ENCODE measurements at places on chromosomes 7 and 10.

DNA sequence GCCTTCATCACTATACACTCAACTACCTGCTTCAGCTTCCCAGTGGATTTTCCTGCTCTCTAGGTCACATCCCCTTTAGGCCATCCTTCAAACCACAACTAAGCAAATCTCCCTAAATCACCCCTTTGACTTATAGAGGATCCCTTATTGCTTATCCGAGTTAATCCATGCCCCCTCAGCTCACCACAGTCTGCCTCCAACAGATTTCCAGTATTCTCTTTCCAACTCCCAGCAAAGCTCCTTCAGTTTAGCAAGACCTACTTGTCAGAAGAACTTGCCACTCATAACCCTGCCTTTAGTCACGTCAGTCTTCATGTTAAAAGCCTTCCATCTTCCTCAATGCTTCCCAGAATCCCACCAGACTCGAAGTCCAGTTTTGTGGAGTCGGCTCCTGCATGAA is 38.6 kb downstream of the RAPGEF5 start:
- DNase-seq = no peak

DNA sequence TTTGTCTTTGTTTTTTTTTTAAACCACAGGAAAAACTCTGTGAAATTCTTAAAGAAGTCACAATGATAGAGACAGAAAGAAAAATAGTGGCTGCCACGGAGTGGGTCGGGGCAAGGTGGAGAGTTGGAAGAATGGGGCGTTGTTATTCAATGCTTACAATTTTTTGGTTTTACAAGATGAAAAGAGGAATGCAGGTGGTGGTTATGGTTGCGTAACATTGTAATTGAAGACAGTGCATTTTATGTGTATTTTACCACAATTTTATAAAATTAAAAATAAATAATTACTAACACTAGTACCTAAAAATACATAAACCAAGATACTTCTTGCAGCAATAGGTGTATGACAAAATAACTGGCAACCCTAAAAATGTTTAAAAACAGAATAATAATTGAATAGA is 76.9 kb upstream of the VOPP1 start:
- no peak for DNase-seq

DNA sequence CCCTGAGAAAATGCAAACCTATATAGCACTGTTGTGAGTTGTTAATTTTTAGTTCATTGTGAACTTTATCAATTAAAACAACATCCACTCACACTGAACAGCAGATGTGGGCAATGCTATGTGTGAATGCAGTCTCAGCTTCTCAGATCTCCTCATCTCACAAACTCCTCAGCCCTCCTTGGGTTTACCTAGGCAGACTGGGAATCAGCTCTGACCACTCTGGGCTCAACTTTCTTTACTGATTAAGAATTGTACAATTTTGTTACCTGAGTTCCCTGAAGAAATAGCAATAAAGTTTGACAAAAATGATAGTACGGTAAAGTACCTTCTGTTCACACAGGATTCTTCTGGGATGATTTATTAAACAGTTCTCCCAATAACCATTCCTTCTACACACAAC is 124.0 kb downstream of the SRPK2 start:
- DNase-seq = no peak

- no peak for DNase-seq
Measured at GRCh38 chr10:17527514-17528146, 73.2 kb upstream of the ST8SIA6 start.

GRCh38 chr7:80095545-80095944 is 39.1 kb upstream of the GNAI1 start:
- DNase-seq = no peak

DNA sequence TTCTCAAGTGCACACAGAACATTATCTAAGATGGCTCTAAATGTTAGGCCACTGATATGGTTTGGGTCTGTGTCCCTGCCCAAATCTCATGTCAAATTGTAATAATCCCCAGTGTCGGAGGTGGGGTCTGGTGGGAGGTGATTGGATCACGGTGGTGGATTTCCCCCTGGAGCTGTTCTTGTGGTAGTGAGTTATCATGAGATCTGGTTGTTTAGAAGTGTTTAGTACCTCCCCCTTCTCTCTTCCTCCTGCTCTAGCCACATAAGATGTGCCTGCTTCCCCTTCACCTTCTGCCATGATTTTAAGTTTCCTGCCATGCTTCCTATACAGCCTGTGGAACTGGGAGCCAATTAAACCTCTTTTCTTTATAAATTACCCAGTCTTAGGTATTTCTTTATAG is 11.2 kb upstream of the GSTK1 start:
- DNase-seq = no peak

GRCh38 chr10:102647443-102648268 is 3.4 kb downstream of the TRIM8 start:
- no peak for DNase-seq

DNA sequence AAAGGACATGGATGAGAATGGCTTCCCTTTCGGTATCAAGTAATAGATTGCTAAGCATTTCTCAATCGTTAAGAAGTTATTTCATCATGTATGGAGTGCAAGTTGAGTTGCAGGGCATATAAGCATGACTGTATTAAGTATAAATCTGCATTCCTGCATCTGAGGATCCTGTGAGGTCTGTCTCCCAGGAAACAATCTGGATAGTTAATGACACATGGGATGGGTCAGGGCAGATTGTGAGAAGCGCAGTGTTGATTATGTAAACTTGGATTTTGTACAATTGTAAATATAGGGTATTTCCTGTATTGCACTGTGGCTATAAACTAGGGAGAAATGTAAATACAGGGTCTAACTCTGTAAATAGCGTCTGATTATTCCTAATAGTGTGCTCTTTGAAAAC is 102.6 kb downstream of the PLXDC2 start:
- DNase-seq = no peak

- no peak for DNase-seq
Measured at GRCh38 chr7:50952544-50952943, 169.8 kb upstream of the GRB10 start.

- DNase-seq = no peak
Measured at GRCh38 chr10:124142006-124142739, 48.8 kb upstream of the CHST15 start.

- no peak for DNase-seq
Measured at GRCh38 chr10:131577786-131578471, 266.4 kb upstream of the TCERG1L start.

DNA sequence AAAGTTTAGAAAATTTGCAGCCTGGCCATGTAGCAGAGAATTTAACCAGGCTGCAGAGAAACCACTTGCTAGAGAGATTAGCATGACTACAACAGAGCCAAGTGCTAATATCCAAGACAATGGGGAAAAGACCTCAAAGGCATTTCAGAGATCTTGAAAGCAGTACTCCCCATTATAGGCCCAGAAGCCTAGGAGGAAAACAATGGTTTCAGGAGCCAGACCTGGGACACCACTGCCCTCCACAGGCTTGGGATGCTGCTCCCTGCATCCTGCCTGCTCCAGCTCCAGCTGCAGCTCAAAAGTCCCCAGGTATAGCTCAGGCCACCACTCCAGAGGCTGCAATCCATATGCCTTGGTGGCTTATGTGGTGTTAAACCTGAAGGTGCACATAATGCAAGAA is 101.5 kb upstream of the TMEM72 start:
- DNase-seq = no peak

- no peak for DNase-seq
Measured at GRCh38 chr10:114329634-114330365, 74.5 kb downstream of the AFAP1L2 start.

DNA sequence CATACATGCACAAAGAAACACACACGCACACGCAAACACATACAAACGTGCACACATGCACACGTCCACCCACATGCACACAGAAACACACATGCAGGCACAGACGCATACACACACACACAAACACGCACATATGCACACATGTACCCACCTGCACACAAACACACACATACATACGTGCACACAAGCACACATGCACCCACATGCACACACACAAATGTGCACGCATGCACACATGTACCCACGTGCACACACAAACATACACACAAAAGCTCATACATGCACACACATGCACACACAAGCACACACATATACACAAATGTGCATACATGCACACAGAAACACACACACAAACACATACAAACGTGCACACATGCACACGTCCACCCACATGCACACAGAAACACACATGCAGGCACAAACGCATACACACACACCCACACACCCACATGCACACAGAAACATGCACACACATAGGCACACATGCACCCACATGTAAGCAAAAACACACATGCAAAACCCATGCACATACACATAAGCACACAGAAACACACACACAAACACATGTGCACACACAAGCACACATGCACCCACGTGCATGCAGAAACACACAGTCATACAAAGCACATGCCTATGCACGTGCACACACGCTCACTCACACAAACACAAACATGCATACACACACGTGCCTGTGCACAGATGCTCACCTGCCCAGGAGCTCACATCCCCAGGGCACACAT is 44.8 kb downstream of the FOXL3 start:
- no peak for DNase-seq

GRCh38 chr7:68411742-68412141 is 1186.5 kb upstream of the AUTS2 start:
- no peak for DNase-seq

GRCh38 chr7:16921644-16922257 is 40.0 kb upstream of the AGR3 start:
- DNase-seq = no peak

GRCh38 chr10:132974249-132974796 is 32.0 kb upstream of the CFAP46 start:
- DNase-seq = no peak

- DNase-seq = no peak
Measured at GRCh38 chr10:131196176-131196885, 115.2 kb downstream of the TCERG1L start.

- no peak for DNase-seq
Measured at GRCh38 chr10:10855151-10855581, 162.5 kb upstream of the CELF2 start.

GRCh38 chr7:149716932-149717307 is 56.5 kb downstream of the ZNF467 start:
- DNase-seq = no peak

GRCh38 chr7:112855227-112855626 is 65.0 kb upstream of the TMEM168 start:
- no peak for DNase-seq

- no peak for DNase-seq
Measured at GRCh38 chr10:48309711-48310226, 3.3 kb downstream of the MAPK8 start.

GRCh38 chr10:389836-390448 is 254.7 kb downstream of the ZMYND11 start:
- DNase-seq = no peak

DNA sequence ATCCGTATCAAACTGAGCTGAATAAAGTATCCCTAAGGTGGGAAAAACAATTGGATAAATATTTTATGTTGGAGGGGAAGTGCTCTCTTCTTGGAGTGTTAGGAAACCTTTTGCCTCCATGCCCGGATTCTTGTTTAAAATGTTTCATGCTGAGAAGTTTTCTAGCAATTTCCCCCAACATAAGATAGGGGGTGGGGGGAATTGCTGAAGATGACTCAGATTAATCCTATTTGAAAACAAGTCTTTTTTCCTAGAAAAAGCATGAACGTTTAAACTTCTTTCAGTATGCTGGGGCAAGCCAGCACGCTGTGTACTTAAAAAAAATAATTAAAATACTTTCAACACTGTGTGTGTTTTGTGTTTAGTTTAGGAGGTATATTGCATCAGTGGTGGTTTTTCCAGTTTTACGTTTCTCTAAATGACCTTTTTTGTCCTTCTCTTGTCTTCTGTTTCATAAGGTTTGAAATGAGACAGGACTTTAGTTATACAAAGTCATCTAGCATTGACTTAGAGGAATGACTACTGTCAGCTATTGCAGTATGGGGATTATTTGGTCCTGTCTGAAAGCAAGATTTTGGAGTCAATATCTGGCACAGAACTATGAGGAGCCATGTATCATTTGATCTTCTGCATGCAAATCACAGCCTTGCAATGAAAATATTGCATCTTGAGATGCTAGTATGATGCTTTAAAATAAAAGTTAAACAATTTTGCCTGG is 295.9 kb downstream of the GATA3 start:
- no peak for DNase-seq

DNA sequence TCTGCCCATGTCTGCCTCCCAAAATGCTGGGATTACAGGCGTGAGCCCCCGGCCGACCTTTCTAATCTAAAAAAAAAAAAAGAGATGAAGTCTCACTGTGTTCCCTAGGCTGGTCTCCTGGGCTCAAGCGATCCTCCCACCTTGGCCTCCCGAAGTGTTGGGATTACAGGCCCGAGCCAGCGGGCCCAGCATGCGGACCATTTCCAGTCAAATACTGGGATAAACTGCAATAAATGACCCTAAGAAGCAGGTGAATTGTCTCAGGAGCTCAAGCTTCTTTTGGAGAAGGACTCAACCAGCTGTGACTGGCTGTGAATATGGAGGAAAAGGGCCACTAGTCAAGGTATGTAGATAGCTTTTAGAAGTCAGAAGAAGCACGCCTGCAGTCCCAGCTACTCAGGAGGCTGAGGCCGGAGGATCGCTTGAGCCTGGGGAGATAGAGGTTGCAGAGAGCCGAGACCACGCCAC is 550 bp upstream of the CREM start:
- DNase-seq = no peak

- peak; percentile 42 for DNase-seq
Measured at GRCh38 chr10:60733517-60733822, 44.8 kb upstream of the CDK1 start.

DNA sequence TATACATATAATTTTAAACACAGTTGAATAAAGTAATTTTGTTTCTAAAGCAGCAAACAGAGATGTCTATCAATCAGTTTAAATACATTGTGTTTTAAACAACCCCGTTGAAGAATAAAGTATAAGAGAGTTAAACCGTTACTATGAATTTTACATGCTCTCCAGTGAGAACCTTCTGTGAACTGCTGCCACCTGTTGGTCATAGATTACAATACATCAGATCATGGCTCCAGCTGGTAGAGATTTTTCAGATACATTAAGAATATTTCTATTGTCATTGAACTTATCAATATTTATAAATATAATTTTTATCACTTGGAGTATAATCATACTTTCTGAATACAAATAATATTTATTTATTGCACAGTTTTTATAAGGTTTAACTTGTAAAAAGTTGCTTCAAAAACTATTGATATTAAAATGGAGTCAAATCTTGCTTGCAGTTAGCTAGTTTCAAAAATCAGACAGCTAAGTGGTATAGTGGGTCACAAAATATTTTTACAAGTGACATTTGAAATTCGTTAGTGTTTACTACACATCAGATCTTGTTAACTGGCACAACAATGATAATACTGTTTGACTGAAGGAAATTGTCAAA is 561.2 kb upstream of the PHF14 start:
- DNase-seq = no peak

DNA sequence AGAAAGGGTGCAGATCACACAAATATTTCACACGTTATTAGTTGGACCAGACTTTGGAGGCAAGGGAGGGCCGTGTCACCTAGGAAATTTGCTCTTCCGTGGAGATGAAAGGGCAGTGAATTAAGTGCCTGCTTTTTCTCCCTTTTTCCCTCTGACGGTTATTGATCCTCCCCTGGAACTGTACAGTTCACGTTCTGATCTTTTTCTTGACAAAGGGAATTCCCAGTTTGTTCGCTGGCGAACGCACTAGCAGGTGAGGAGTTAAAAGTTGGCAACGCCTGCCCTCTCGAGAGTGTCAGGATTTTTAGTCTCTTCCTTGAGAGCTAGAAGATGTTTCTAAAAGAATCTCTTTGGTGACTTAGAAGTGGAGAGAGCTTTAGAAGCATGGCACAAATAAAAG is 111.5 kb downstream of the TCF7L2 start:
- DNase-seq = no peak
